ENCODE measurements at places on chromosomes 11 and 22. TPM values are rescaled to one million over a fixed set of nuclear protein-coding genes. Genes with fewer than 3 reads are reported as not detected.

GRCh38 chr22:18055619-18056160 is 22.1 kb upstream of the PEX26 start:
- no peak for DNase-seq

DNA sequence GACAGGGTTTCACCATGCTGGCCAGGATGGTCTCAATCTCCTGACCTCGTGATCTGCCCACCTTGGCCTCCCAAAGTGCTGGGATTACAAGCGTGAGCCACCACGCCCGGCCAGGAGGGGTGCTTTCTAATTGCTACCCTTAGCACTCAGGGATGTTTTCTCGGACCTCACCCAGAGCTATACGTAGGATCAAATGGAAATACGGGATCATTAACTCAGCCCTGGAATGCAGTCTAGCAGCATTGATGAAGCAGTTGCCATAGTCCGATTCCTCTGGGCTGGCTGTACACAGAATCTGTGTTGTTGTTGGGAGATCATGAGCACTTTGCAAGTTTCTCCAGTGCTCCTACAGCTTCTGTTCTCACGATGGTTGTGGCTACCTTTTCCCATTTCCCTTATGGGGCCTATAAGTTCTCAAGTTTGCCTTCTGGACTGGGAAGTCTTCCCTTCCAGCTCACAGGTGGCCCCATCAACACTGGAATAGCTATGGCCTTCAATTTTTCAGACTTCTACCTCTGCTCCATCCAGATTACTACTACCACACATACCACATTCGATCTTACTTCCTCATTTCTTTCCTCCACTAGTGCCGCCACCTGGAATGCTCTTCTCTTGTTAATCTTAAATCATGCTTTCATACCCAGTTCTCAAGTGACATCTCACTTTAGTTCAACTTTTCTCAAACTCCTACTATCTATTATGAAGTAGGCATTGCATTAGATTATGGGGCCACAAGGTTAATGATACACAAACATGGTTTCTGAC is 16.1 kb upstream of the PCF11 start:
- DNase-seq: no peak

DNA sequence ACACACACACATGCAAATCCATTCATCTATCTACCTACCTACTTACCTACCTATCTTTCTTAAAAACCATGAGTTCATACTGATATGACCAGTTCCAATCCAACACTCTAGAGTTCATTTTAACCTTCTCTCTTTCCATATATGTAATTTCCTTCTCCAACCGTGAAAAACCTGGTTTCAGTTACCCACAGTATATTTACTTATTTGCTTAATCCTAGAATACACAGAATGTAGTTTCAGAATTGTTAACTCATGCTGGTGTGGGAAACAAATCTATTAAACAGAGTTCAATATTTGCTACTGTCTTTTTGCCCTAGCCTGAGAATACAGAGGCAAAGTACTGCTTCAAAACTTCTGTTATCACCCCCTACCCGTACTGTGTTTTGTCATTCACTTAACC is 101.3 kb downstream of the RRM1 start:
- DNase-seq: no peak

DNA sequence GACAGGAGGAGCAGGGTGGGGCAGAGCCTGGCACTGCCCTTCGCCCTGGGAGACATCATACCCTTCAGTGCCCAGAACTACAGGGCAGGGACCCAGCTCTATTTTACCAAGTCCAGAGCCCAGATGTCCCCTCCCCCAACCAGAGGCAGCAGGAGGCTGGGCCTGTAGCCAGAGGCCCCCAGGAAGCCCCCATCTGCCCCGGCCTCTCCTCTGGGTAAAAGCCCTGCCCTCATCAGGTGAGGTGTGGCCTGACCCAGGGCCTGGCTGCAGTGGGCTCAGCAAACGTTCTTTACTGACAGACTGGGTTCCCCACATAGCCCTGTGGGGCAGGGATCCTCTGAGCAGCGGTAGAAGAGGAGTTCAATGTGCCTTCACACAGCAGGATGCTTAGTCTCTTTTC is 51.8 kb upstream of the SLC22A12 start:
- DNase-seq: no peak

GRCh38 chr22:22720201-22720723 is 75.8 kb downstream of the GGTLC2 start:
- DNase-seq: peak; percentile 10

GRCh38 chr22:20510811-20511577 is 3.6 kb downstream of the MED15 start:
- no peak for DNase-seq

GRCh38 chr11:2516276-2517015 is 71.6 kb downstream of the KCNQ1 start:
- no peak for DNase-seq

DNA sequence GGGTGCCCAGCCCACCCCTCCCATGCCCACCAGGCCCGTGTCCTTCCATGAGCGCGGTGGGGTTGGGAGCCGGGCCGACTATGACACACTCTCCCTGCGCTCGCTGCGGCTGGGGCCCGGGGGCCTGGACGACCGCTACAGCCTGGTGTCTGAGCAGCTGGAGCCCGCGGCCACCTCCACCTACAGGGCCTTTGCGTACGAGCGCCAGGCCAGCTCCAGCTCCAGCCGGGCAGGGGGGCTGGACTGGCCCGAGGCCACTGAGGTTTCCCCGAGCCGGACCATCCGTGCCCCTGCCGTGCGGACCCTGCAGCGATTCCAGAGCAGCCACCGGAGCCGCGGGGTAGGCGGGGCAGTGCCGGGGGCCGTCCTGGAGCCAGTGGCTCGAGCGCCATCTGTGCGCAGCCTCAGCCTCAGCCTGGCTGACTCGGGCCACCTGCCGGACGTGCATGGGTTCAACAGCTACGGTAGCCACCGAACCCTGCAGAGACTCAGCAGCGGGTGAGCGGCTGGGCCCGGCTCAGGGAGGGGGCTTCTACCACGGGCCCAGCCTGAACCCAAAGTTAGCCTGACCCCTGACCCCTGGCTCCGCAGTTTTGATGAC is 3.0 kb downstream of the PKP3 start:
- DNase-seq: peak; percentile 68

GRCh38 chr11:13692172-13692571 is 23.7 kb downstream of the FAR1 start:
- no peak for DNase-seq

DNA sequence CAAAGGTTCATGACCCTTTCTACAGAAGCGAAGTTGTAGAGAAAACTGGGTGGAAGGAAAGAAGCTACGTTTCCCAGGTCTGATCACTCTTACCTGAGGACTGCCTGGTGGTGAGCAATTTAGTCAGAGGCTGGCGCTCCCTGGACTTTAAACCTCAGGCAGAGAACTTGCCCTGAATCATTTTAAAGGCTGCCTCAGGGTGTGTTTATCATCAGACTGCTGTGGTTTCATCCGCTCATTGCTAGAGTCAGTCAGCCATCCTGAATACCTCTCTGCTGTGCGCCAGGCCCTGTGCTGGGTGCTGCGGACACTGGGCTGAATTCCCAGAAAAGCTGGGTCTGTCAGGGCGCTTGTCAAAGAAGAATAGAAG is 2.7 kb downstream of the DTX4 start:
- peak; percentile 45 for DNase-seq

The LRP4 gene
- total RNA-seq: 1.0 TPM

The MS4A2 gene
- total RNA-seq: not detected

The MRGPRE gene
- total RNA-seq: not detected

Data from H4 (cell line).